ENCODE measurements at places on chromosomes 7 and 10.

- DNase-seq = no peak
Observed at GRCh38 chr7:102210787-102211186, 75.9 kb upstream of the SH2B2 start.

DNA sequence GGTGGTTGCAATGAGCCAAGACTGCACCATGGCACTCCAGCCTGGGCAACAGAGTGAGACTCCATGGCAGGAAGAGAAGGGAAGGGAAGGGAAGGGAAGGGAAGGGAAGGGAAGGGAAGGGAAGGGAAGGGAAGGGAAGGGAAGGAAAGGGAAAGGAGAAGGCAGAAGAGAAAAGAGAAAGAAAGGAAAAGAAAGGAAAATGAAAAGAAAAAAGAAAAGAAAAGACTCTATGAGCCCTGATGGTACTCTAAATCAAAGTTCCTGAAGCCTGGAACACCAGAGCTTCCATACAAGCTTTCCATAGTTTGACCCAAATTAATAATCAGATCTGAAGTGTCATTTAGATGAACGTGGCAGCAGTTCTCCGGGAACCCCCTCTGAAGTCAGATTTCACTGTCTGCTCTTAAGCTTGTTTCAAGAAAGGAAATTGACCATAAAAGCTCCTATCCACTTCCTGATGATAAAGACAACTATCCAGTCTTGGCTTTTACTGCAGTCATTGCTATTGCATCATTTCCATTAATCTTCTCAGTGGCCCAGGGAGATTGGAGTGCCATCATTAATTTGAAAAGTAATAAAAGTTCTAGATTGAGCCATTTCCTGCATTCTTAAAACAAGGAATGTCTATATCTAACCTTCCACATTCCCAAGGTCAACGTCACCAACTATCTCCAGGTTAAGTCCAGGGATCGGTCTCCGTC, 44.2 kb upstream of the FRMD4A start:
- no peak for DNase-seq

- no peak for DNase-seq
Observed at GRCh38 chr7:18144166-18144565, 116.5 kb upstream of the PRPS1L1 start.

DNA sequence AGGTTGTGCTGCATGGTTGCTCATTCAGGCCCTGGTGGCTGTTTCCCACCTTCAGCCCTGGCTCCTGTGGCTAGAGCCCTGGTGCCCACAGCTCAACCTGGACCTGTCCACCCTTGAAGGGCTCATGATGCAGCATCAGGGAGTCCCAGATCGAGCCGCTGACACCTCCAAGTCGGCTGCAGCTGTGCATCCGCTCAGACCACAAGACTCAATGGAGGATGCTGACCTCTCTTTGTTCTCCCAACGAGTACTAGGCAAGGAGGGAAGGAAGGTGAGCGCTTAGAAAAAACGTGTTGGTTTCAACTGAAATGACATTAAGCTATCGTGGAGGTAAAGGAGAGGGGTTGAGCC, 9.5 kb upstream of the C10orf95 start:
- no peak for DNase-seq

DNA sequence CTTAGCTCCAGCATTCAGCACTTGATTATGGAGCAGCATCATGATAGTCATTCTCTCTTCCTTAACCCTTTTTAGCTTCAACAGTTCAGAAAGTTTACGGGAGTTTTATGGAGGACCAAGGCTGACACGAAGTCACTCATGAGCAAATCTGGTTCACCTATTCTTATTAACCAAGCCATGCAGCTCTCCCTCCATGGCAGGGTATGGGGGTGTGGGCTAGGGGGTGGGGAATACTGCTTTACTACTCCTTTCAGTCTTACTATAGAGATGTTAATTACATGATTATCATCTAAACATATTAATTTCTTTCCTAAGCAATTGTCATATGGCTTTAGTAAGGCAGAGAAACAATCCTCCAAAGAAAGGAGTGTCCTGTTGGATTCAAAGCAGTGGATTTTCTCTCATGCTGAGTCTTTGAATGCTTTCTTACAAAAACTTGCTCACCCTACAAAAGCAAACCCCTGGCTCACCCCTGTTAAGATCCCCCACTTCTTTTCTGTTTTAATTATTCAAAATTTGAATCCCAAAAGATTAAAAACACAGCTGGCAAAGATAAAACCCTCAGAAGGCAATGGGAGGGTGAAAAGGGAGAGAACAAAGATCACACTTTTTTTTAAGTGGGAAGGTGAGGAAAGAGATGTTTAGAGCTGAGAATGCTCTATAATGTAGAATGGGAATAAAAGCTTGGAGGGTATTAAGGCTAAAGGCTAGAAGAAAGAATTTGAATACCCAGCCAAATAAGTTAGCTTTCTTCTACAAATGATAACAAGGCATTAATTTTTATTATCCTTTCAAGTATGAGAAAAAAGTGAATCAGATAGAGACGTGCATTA, 46.4 kb upstream of the SEMA3E start:
- no peak for DNase-seq
